Effector memory CD4-positive, alpha-beta T cell (primary cell): ENCODE measurements at places on chromosomes 4 and X.

DNA sequence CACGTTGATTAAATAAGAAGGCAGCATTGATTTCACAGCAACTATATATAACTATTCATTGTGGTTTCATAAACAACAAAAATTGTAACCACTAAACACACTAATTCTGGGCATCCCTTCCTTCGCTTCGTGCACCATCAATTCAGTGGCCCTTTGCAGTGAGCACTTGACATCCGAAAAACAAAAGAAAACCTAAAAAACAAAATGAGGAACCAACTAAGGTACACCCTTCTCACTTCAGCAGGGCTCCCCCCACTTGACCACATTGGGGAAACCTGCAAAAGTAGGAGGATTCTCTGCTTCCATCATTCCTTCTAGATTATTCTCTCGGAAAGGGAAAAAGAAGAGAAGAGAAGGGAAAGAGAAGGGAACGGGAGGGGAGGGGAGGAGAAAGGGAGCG, 28.3 kb downstream of the NBDY start:
- no peak overlapping the region for H3K27ac ChIP-seq
- no peaks in the 10 kb centered on the region for H3K36me3 ChIP-seq
- H3K4me3 ChIP-seq = no peak overlapping the region
- H3K27me3 ChIP-seq = no peaks in the 10 kb centered on the region
- DNase-seq = no peak

DNA sequence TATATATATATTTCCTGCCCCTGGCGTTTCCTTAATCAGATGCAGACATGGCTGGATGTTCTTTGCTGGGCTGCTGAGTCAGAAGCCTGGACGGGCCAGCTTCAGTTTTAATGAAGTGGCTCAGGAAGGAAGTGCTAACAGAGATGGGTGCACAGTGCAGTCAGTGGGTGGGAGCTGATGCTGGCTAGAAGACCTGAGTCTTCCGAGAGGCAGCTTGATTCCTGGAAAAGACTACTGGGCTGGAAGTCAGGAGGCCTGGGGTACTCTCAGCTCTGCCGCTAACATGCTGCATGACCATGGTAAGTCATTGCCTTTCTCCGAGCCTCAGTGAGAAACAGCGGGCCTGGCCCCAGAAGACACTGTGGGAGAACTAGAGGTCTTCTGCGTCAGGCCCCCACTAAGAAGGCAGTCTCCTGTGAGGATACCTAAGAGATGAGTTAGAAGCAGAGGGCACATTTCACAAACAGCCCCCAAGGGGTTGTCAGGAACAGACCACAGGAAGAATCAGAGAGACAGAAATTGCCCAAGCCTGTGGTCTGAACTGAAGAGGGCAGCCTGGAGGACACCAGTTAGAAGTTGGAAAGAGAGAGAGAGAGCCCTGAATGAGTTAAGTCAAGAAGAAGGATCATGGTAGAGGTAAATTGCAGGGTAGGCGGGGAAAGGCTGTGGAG, 8.3 kb upstream of the CD40LG start:
- H3K27ac ChIP-seq = peak overlapping the region; percentile 59
- H3K4me3 ChIP-seq = peak overlapping the region; percentile 46
- DNase-seq = no peak
- no peaks in the 10 kb centered on the region for H3K27me3 ChIP-seq
- peaks cover 48% of the 10 kb centered on the region for H3K4me1 ChIP-seq

DNA sequence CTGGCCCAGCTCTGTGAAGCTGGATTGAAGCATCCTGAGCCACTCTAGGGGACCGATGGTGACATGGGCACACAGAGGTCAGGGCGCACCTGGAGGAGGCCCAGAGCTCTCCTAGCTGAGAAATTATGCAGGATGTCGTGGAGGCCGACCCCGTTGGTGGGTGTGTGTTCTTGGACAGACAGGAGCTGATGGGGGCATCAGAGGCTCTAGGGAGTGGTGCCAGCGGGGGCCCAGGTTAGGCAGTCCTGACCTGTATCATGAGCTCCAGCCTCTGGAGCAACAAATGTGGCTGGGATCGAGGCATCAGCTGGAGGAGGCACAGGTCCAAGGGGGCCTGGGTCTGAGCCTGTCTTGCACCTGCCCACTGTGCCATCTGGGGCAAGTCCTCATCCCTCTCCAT, 124.6 kb upstream of the PSAPL1 start:
- no peak overlapping the region for H3K4me3 ChIP-seq
- H3K27ac ChIP-seq = no peak overlapping the region
- H3K27me3 ChIP-seq = no peaks in the 10 kb centered on the region
- no peaks in the 10 kb centered on the region for H3K36me3 ChIP-seq
- H3K4me1 ChIP-seq = no peaks in the 10 kb centered on the region

GRCh38 chr4:160423879-160424451, 1321.1 kb downstream of the RAPGEF2 start:
- no peaks in the 10 kb centered on the region for H3K36me3 ChIP-seq
- DNase-seq = no peak
- H3K27me3 ChIP-seq = no peaks in the 10 kb centered on the region
- H3K4me3 ChIP-seq = no peak overlapping the region

DNA sequence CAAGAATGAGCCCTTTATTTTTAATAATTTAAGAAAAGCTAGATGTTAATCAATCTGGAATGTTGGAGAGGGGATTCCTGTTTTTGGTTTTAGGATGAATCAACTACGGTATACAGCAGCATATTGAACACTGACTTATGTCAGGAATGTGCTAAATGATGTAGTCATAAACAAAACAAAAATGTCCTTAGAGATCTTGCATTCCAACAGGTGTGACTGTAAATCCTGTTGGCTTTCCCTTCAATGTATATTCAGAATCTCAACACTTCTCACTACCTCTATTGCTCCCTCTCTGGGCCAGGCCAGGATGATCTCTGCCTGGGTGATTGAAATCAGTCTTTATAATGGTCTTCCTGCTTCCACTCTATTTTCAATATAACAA, 37.8 kb upstream of the BDH2 start:
- no peak overlapping the region for H3K27ac ChIP-seq
- no peaks in the 10 kb centered on the region for H3K36me3 ChIP-seq
- DNase-seq = no peak
- H3K27me3 ChIP-seq = no peaks in the 10 kb centered on the region

GRCh38 chrX:108537005-108537404, 97.4 kb downstream of the COL4A5 start:
- H3K4me3 ChIP-seq = no peak overlapping the region
- no peaks in the 10 kb centered on the region for H3K27me3 ChIP-seq
- no peak for DNase-seq
- H3K27ac ChIP-seq = no peak overlapping the region
- no peaks in the 10 kb centered on the region for H3K4me1 ChIP-seq

- DNase-seq = no peak
- no peak overlapping the region for H3K4me3 ChIP-seq
Observed at GRCh38 chr4:100879471-100879870, 361.6 kb upstream of the EMCN start.
